Activated effector memory CD4-positive, alpha-beta T cell treated with Interleukin-2 at 50 U/mL for 16 hours (primary cell): ENCODE measurements at places on chromosomes 3 and 15.

GRCh38 chr3:170961616-170962400, 53.4 kb upstream of the EIF5A2 start:
- DNase-seq = no peak

- DNase-seq = no peak
These were observed 151.6 kb downstream of the FOXB1 start for GRCh38 chr15:60155661-60156060.

- DNase-seq = no peak
These were observed 568.0 kb upstream of the MDFIC2 start for GRCh38 chr3:70880421-70880820.

DNA sequence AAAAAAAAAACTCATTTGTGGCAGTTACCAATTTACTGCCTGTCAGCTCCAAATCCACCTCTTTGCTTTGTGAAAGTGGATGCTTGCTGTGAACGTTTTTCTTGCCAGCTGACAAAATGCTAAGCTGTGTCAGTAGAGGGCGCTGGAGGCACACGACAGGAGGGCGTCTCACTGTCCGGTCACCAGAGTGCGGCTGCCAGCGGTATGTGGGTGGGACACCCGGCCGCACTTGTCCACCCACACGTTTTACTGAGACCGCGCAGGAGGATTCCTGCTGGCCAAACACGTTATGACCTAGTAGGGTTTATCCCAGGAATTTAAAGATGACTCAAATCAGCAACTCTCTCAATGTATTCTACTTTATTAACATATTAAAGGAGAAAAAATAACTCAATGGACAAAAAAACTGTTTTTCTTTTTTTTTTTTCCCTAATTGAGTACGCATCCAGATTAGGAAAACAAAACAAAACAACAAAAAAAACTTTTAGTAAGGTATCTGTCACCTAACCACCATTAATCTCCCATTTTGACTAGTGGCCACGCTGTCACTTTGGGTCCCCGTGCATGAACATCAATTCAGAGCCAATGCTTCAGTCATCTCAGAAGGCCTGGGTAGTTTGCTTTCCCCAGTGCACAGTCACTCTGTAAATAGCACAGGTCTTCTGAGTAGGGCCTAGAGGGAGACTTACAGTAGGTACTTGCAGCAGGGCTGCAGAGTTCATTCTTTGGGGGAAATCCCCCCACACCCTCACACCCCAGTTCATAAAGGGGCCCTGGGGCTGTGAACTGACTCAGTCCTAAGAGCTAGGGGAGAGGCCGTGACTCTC, 43.8 kb upstream of the RPL35A start:
- DNase-seq = peak; percentile 50

DNA sequence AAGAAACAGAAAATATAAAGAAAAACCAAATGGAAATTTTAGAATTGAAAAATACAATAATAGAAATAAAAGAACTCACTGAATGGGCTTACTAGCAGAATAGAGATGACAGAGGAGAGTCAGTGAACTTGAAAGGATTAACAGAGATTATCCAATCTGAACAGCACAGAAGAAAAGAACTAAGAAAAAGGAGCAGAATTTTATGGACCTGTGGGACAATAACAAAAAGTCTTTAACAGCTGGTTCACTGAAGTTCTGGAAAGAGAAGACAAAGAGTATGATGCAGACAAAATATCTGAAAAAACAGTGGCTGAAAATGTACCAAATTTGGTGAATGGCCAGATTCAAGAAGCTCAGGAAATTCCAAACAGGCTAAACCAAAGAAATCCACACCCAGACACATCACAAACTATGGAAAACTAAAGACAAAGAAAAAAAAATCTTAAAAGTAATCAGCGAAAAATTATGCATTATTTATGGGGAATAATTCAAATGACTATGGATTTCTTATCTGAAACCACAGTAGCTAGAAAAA, 9.7 kb upstream of the GNB5 start:
- DNase-seq = no peak
